ENCODE measurements at places on chromosomes 6 and 20.

GRCh38 chr20:53707371-53708055 is 113.9 kb upstream of the ZNF217 start:
- peak; percentile 45 for DNase-seq

- DNase-seq = no peak
Observed at GRCh38 chr20:755941-756340, 12.4 kb downstream of the SLC52A3 start.

DNA sequence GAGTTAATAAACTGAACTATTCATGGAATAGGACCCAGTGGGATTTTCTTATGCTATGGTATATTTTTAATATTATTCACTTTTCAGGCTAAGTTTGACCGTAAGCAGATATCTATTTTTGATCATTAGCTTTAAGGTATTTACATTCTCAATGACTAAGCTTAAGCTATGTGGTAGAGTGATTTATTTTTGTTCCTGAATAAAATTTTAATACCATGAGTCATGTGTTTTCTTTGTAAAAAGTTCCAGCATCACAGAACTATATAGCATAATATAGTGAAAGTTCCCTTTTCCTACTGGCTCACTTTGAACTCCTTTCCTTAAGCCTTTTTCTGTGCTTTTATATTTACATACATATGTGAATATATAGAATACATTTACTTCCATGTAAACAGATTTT is 75.8 kb downstream of the BCKDHB start:
- DNase-seq = peak; percentile 13

DNA sequence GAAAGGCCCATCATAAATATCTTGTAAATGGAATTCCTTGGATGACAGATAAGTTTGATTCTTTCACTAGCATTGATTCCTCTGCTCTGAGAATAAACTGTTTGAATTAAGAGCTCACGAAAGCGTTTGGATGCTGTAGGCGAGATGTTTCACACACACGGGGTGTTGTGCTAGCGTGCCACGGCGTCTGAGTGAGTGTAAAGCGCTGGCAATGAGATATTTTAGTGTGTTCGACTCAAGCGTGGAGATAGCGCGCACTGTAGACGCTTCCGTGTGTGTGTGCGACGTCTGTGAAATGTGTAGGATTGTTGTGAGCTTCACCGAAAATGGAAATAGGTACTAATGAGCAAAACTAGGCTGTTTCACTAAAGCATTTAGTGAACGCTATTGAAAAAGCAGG is 29.4 kb upstream of the ADRM1 start:
- DNase-seq = no peak

DNA sequence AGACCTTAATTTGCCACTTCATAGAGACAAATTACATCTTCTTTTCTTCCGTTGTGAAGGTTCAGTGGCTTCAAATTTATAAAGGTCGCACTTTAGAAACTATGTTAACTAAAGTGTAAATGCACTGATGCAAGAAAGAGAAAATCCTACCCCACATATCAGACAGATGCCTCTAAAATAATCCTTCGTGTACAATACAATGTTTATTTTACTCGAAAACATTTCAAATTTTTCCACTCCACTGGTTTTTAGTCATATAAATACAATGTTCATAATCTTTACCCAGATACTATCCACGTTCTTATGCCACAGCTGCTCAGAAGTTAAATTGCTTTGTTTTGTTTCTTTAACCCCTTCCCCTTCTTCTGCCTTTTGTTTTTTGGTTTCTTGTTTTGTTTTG is 140.3 kb upstream of the LAMP5 start:
- DNase-seq = no peak

- no peak for DNase-seq
Observed at GRCh38 chr6:97665446-97665845, 382.4 kb upstream of the MMS22L start.

- DNase-seq = no peak
Observed at GRCh38 chr20:48642105-48642880, 185.5 kb downstream of the PREX1 start.

DNA sequence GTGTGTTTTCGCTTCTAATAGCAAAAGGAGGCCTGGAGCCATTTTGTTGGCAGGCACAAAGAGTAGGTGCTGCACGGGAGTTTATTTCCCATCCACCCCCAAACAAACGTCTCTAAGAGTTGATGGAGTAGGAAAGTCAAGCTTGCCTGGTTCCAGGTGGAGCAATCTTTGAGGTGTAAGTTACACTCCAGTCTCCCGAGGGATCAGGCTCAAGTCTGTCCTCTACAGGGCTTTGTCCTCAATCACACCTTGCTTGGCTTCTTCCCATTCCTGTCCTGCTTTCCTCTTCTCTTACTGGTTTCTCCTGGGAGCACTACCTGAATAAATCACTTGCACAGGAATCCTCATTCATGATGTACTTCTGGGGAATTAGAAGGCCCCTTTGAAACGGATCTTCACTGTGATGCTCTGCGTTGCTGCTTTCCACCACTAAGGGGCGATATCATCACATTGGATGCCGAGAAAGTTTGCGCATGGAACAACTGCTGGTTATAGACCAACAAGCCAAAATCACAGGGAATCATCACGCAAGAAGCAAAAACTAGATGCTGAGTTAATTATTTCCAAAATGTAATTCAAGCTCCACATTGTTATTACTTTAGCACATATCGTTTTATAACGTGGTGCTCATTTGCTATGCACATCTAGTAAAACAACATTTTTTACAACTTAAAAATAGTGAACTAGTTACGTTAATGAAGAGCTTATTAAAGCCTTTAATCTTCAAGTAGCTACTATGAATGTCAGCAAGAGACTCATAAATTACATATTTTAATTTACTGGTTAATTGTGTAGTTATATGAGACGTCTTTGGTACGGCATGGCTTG is 156.8 kb downstream of the DNAH8 start:
- peak; percentile 70 for DNase-seq

GRCh38 chr6:167505199-167505598 is 180.3 kb downstream of the TTLL2 start:
- no peak for DNase-seq

GRCh38 chr20:25369971-25370370 is 20.7 kb downstream of the ABHD12 start:
- DNase-seq = no peak

DNA sequence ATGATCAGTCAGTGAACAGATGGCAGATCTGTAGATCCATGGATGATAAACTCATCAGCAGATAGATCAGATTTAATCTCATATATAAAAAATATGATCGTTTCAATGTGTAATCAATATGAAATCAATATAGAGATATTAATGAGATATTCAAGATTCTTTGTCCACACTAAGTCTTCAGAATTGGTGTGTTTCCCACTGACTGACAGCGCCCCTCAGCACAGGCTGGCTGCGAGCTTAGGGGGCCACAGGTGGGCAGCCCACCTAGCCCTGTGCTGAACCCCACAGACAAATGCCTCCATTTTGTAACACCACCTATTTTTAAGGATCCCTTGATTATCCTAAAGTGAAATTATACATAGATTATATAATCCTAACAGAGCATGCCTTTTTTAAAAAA is 32.3 kb downstream of the FRMD1 start:
- no peak for DNase-seq

GRCh38 chr20:1798982-1799381 is 96.2 kb upstream of the SIRPA start:
- DNase-seq = no peak

GRCh38 chr20:39960522-39961428 is 728.3 kb downstream of the MAFB start:
- no peak for DNase-seq

GRCh38 chr6:136604328-136604825 is 54.2 kb upstream of the MAP7 start:
- no peak for DNase-seq

GRCh38 chr6:138645976-138646640 is 127.5 kb upstream of the CCDC28A start:
- peak; percentile 7 for DNase-seq

DNA sequence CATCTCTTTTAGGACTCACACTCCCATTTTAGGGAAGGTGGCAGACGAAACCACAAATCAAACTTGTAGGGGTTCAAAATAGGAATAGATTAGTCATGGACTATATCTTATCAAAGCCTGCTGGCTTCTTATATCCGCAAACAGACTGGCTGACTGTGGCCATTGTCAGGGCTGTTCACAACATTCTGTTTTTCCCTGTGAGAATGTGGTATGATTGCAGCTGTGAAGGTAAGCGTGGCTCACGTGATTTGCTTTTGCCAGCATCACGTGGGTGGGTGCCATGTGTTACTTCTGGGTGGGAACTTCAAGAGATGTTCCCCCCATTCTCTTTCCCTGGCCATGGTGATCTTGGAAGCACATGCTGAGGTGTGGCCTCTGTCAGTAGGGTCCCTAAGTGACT is 5.9 kb downstream of the IP6K3 start:
- DNase-seq = no peak
